ENCODE measurements at places on chromosomes 2 and 18. TPM values are rescaled to one million over a fixed set of nuclear protein-coding genes. Genes with fewer than 3 reads are reported as not detected.

Gene UGT1A10
- total RNA-seq: not detected

DNA sequence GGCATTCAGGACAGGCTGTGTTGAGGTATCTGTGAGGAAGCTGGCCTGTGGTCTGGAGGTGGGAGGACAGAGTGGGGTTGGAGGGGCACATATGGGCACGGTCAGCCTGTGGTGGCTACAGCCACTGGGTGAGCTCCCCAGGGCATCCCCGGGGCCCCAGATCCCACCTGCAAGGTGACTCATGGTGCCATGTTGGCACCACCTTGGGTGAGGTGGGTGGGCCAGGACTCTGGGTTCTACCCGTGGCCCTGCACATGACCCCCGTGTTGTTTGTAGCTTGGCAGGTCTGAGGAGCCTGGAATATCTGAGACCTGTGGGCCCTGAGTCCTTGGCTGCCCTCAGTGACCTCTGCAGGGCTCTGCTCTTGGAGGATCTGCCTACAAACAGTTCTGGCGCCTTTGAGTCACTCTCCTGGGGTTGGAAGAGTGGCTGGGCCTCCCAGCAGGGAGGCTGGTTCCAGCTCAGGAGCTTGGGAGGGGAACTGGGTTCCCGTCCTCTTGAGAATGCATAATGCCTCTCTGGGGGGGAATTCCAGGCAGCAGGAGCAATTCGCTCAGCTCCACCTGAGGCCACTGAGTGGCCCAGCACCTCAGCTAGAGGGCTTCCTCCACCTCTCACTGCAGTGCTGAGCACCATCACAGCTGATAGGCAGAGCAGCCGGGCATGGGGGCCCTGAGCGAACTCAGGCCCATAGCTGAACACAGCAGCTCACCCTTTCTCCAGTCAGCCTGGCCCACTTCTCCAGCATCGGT is 105.1 kb downstream of the DYSF start:
- no peak for DNase-seq

DNA sequence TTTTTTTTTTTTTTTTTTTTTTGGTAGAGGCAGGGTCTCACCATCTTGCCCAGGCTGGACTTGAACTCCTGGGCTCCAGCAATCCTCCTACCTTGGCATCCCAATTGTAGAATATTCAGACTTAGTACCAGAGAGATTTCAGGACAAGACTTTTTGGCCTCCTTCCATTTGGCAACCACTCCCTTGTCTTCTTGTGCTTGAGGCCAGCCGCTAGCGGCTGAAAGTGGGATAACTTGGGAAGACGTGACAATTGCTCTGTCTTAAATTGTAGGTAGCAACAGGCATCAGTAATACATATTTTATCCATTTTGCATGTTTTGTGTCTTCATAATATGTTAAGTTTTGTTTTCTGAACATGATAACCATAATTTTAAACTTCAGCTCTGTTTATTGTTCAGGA is 53.3 kb upstream of the TTN start:
- DNase-seq: no peak

DNA sequence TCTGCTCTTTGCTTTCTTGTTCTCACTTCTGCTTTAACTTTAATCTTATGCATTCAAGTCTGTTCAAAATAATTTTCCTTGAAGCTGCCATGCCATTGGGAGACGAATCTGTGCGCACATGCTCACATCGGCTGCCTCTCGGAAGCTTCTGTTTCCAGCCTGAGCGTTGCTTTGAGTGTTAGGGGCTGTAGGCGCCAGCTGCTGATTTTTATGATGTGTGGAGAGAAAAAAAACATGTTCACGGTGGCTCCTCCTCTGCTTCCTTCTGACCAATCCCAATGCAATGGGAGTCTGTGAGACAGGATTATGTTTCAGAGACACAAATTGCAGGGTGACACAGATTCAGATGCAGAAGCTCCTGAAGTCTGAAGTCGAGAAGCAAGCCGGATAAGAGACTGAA is at the start of gene MC4R:
Gene MC4R (minus strand): TSS at position 180 of the 400 bp plus-strand sequence. CDS start 426 bp downstream, outside the sequence.
- no peak for DNase-seq

DNA sequence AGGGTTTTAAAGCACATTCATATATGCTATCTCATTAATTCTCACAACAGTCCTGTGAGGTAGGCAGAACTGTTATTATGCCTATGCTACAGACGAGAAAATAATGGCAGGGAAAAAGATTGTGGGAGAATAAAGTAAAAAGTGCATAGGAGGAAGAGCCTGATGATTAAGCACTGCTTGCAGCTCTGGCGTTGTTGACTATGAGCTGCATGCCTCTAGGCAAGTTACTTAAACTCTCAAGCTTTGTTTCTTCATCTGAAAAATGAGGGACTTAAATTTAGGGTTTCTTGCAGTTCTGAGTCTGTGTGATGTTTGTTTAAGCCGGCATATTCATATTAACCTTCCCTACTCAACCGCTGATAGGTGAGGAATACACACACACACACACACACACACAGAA is 51.6 kb upstream of the RAPH1 start:
- DNase-seq: no peak
